ENCODE measurements at places on chromosomes 16 and 17. TPM values are rescaled to one million over a fixed set of nuclear protein-coding genes. Genes with fewer than 3 reads are reported as not detected.
A peak's percentile ranks its signal among the peaks of the same experiment; 100 is the strongest.

GRCh38 chr17:42783062-42783790, 2.8 kb downstream of the WNK4 start:
- DNase-seq = no peak

KRTAP2-2 gene
- total RNA-seq = not detected

GRCh38 chr16:21985524-21985923, 15.4 kb downstream of the PDZD9 start:
- DNase-seq = no peak

GRCh38 chr16:23959072-23959751, 123.4 kb downstream of the PRKCB start:
- no peak for DNase-seq

- DNase-seq = peak; percentile 68
Measured at GRCh38 chr17:21513012-21513570, 136.9 kb downstream of the KCNJ12 start.

GRCh38 chr17:60167065-60167741, 17.4 kb downstream of the CA4 start:
- DNase-seq = no peak

GRCh38 chr17:9151091-9151490, 129.8 kb downstream of the NTN1 start:
- DNase-seq = no peak

C1QL1 gene
- 0.39 TPM for total RNA-seq

SLC5A10 gene
- total RNA-seq = not detected

All from activated T-helper 1 cell treated with anti-CD3 and anti-CD28 coated beads, Interleukin-12 subunit alpha, Interleukin-12 subunit beta, Interleukin-2, Interleukin-4 antibody, amounts not matched to agents 30 ng/mL and 10 ng/mL and 1 ng/mL, durations not matched to agents 14 hours and 24 hours and 36 hours (primary cell).